Glutamatergic neuron (in vitro differentiated cells): ENCODE measurements at places on chromosomes 13 and 19. TPM values are rescaled to one million over a fixed set of nuclear protein-coding genes. Genes with fewer than 3 reads are reported as not detected.
A peak's percentile ranks its signal among the peaks of the same experiment; 100 is the strongest.

DNA sequence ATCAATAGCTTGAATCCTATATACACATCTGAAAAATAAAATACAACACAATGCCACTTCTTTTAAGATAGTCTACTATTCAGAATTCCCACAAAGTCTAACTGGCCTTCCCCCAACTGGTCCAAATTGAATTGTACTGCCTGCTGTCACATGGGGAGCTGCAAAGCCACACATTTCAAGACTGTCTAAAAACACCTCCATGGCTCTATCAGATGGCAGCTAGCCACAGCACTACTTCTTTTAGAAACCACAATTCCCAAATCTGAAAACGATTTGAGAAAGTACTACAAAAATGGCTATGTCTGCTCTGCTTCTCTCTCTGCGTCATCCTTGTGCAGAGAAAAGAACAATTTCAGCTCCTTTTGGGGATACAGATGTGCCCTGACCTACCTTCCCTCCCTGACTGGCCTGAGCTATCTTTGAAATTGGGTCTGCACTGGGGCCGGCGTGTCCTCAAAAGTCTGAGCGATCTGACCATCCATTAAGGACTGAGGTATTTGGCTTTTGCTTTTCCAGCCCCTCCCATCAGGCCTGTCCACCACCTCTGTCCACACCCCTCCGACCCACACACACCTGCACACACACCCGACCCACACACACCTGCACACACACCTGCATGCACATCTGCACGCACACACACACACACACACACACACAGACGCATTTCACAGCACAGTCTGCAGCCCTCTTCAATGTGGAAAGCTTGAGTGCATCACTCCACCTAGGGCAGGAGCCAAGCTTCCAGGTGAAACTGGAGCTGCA lies 68.6 kb upstream of the IPO5 start:
- DNase-seq, result no peak

DNA sequence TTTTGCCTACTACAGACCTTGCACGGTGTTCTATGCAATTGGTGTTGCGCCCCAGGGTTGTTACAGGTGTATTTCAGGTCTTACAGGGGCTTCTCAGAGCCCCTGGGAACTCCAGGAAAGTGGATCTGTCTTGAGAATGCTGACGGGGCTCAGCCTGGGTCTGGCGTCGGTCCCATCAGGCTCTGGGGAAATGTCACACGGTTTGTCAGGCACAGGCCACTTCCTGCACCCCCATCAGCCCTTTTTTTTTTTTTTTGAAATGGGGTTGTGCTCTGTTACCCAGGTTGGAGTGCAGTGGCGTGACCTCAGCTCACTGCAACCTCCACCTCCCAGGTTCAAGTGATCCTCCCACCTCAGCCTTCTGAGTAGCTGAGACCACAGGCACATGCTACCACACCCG lies 13.2 kb downstream of the CLEC4G start:
- no peak for DNase-seq

- no peak for DNase-seq
Observed at GRCh38 chr13:76965759-76966421, 17.6 kb downstream of the ACOD1 start.

DNA sequence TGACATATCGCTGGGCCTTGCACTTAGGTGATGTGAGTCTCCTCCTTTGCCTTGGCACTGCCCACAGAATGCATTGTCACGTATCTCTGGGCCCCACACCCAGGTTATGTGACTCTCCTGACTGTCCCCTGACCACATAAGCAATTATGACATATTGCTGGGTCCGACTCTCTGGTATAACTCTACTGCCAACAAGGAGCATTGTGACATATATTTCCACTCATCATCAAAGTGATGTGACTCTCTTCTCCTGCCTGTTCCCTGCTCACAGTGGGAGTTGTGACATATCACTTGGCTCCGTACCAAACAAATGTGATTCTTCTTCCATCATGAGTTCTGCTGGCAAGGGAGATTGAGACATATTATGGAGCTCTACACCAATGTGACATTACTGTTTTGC lies 15.4 kb upstream of the ZNF681 start:
- DNase-seq, result no peak

GRCh38 chr13:97023117-97023516 lies 28.8 kb upstream of the OXGR1 start:
- no peak for DNase-seq

DNA sequence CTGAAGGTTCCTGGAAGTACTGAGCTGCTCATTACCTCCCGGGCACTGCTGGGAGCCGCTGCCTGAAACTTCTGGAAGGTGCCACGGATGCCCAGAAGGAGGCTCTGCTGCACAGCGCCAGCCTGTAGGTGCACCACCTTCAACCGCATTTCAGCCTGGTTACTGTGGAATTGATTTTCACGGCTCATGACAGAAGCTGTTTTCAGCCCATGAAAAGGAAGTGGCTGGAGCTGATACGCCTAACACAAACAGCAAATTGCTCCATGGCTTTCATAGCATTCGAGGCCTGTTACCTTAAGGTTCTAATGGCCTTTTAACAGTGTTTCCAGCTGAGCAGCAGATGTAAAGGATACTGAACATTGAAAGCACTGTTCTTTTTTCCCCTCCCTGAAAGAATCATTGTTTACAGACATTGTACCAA lies 22.0 kb downstream of the GPC6 start:
- DNase-seq, result peak; percentile 74

DNA sequence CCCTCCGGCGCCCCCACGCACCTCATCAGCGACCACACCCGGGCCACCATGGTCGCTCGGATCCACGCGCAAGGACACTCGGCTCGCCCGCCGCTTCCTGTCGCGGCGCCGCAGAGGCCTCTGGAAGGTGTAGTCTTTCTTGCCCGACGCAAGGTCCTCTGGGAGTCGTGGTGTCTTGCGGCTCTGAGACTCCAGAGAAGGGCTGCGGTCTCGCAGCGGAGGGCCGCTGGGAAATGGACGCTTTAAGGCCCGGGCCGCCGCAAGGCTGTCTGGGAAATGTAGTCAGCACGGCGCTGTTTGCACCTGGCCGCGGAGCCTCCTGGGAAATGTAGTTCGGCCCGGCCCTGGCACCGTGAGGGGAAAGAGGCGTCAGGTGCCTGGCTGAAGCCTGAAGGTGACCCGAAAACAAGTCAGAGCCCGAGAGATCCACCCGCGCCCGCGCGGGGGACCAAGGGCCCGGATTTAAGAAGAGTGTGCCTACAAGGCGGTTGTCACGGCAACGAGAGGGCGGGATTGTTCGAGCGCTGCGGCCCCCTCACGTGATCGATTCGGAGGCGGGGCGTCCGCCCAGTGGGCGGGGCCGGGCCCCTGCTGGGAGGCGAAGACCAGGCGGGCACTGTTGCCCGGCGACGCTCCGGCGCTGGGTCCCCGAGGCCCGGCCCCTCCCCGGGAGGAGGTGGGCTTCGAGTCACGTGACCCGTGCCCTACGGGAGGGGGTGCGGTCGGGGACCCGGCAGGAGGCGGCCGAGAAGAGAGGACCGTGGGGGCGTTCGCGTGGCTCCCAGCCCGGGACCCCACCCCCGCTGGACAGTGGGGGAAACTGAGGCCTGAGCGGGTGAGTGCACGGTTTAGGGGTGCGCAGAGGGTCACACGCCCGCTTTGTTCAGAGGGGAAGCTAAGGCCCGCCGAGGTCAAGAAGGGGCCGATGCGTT lies at the start of the genes HSD11B1L and MICOS13:
TSS of gene HSD11B1L (plus strand) at position 591 of the 932 bp plus-strand sequence. CDS start 3,806 bp downstream, outside the sequence.
TSS of gene MICOS13 (minus strand) at position 80 of the 932 bp plus-strand sequence. CDS start at position 50, 30 bp downstream.
- peak; percentile 99 for DNase-seq

Gene SLC6A16
- total RNA-seq, result 6.6 TPM

Gene MEIOSIN
- not detected for total RNA-seq

Gene ZNF808
- 32.6 TPM for total RNA-seq

Gene LSM4
- 137 TPM for total RNA-seq
